ENCODE measurements at places on chromosomes 1 and 21. TPM values are rescaled to one million over a fixed set of nuclear protein-coding genes. Genes with fewer than 3 reads are reported as not detected.

Gene FAM151A
- total RNA-seq: not detected

Gene WLS
- 29.9 TPM for total RNA-seq

Gene IQGAP3
- not detected for total RNA-seq

DNA sequence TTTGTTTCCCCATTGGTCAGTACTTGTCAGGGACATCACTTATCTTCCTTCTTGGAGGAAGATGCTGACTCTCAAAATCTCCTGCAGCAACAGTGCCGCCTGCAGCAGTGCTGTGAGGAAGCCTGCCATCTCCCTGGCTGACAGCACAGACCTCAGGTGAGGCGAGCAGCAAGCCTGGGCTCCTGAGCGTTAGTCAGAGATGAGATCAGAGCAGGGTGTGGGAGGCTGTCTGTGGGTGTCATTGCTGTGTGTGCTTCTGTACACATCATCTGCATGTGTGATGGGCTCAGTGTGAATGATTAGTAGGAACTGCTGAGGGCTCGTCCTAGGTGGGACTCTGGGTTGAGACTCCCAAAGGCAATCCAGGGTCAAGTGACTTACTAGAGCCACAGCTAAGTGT lies 6.1 kb downstream of the STRIP1 start:
- DNase-seq: no peak
- no peak overlapping the region for H3K27ac ChIP-seq
- H3K4me3 ChIP-seq: no peak overlapping the region
- H3K4me1 ChIP-seq: no peaks in the 10 kb centered on the region
- no peaks in the 10 kb centered on the region for H3K27me3 ChIP-seq

- H3K27ac ChIP-seq: no peak overlapping the region
- H3K4me3 ChIP-seq: no peak overlapping the region
- DNase-seq: no peak
These were observed 207.0 kb downstream of the SIPA1L2 start for GRCh38 chr1:232422898-232423297.

DNA sequence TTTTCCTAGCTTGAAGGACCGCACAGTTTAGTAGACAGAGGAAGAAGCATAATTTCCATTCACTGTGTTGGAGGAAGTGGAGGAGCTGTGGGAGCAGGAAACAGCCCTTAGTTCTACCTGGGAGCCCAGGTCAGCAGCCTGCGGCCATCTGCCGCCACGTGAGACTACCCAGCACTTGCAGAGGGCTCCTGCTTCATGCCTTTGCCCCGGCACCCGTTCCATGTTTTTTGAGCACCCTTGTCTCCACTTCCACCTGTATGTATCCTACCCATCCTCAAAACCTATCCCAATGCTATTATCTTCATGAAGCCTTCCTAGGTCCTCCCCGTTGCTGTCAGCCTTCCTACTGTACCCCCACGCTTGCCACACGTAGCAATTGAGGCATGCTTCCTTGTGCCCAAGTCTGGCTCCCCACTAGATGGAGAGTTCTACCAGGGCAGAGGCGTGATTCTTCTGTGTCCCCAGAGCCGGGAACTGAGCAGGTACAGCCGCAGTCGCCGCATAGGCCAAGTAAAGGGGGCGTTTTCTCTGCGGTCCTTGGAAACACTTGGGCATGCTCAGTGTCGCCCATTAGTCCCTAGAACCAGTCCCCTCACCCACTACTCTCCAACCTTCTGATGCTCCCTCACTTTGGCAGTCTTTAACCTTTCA lies 1.9 kb downstream of the SLC6A9 start:
- H3K4me1 ChIP-seq: peaks cover 10% of the 10 kb centered on the region
- H3K36me3 ChIP-seq: no peaks in the 10 kb centered on the region
- no peaks in the 10 kb centered on the region for H3K27me3 ChIP-seq
- DNase-seq: no peak
- peak overlapping the region; percentile 76 for H3K4me3 ChIP-seq

- no peak overlapping the region for H3K27ac ChIP-seq
- H3K4me1 ChIP-seq: peaks cover 10% of the 10 kb centered on the region
- no peaks in the 10 kb centered on the region for H3K27me3 ChIP-seq
These were observed 20.4 kb downstream of the AGRN start for GRCh38 chr1:1040004-1040991.

DNA sequence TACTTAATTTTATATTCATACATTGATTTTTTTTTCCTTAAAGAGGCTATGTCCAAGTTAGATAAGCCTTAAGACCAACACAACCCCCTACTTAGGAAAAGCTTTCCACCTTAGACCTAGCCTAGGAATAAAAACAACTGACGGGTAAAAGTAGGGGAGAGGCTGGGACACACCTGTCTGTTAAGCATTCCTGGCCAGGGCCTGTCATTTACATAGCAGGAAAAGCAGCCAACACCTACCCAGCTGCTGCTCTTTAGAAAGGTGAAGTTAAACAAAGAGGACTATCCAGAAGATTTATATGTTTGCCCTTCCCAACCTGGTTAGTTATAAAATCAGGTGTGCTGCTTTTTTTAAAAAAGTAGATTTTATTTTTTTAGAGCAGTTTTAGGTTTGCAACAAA lies 29.1 kb upstream of the SAMD13 start:
- no peak for DNase-seq
- H3K27me3 ChIP-seq: no peaks in the 10 kb centered on the region
- no peaks in the 10 kb centered on the region for H3K36me3 ChIP-seq
- no peak overlapping the region for H3K27ac ChIP-seq

DNA sequence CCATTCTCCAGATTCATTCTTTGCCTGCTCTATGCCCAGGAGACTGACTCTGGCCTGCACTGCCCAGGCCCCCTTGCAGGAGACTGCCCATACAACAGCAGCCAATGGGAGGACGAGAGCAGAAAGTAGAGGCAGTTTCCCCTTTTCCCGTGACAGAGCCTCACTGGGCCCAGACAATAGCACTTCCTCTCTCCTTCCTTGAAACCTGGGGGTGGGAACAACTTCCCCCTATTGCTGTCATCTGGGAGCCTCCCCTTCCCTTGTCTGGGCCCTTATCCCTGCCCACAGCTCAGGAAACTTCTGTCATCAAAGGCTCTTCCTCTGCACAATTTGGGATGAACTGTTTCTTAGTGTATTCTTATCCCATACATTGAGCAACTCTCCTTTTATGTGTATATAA lies 60.8 kb upstream of the KCNJ15 start:
- no peaks in the 10 kb centered on the region for H3K27me3 ChIP-seq
- no peak for DNase-seq
- H3K4me3 ChIP-seq: no peak overlapping the region
- H3K27ac ChIP-seq: no peak overlapping the region
- no peaks in the 10 kb centered on the region for H3K4me1 ChIP-seq
- no peaks in the 10 kb centered on the region for H3K36me3 ChIP-seq

All from ascending aorta (tissue), 2 donors.